ENCODE measurements at places on chromosomes 12 and 14.
A peak's percentile ranks its signal among the peaks of the same experiment; 100 is the strongest.

GRCh38 chr12:112527082-112527481 is 108.3 kb downstream of the PTPN11 start:
- DNase-seq, result no peak

- no peak for DNase-seq
Observed at GRCh38 chr14:91835920-91836843, 31.2 kb downstream of the TC2N start.

DNA sequence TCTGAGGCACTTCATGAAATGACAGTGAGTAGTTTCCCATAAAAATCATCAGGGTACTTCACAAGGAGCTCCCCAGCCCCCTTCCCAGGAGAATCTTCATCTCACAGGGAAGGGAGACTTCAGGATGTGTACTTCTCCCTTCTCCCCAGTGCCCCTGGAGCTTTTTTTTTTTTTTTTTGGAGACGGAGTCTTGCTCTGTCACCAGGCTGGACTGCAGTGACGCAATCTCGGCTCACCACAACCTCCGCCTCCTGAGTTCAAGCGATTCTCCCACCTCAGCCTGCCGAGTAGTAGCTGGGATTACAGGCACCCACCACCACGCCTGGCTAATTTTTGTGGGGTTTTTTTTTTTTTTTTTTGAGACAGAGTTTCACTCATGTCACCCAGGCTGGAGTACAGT is 10.4 kb downstream of the ITPK1 start:
- peak; percentile 39 for DNase-seq

GRCh38 chr14:105340821-105341733 is 26.5 kb downstream of the PACS2 start:
- DNase-seq, result no peak

DNA sequence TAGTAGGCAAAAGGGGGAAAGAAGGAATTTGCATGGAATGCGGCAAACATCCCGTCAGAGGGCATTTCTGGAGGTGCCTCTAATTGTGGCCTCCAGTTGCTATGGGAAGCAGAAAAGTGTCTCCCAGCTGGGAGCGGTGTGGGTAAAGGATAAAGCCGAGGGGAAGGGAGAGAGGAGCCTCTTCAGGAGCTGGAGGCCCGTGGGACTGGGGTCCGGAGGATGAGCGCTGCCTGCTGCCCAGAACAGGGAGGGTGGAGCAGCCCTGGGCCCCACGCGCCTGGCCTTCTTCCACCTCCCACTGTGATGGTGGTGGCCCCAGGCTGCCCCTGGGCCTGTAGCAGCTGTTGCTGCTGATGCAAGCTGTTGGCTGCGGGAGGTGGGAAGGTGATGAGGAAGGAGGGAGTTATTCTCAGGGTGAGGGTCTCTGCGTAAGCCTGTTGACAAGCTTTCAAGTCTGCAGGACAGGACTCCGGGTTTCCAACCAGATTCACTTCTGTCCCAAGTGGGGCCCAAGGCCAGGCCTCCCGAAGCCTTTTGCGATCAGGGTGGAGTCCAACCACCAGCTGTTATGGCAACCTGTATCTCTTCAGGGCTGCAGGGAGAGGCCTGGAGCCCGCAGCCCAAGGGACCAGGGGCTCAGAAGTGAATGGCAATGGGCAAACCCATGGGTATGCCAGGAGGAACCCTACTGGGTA is 19.1 kb upstream of the PGF start:
- DNase-seq, result no peak

DNA sequence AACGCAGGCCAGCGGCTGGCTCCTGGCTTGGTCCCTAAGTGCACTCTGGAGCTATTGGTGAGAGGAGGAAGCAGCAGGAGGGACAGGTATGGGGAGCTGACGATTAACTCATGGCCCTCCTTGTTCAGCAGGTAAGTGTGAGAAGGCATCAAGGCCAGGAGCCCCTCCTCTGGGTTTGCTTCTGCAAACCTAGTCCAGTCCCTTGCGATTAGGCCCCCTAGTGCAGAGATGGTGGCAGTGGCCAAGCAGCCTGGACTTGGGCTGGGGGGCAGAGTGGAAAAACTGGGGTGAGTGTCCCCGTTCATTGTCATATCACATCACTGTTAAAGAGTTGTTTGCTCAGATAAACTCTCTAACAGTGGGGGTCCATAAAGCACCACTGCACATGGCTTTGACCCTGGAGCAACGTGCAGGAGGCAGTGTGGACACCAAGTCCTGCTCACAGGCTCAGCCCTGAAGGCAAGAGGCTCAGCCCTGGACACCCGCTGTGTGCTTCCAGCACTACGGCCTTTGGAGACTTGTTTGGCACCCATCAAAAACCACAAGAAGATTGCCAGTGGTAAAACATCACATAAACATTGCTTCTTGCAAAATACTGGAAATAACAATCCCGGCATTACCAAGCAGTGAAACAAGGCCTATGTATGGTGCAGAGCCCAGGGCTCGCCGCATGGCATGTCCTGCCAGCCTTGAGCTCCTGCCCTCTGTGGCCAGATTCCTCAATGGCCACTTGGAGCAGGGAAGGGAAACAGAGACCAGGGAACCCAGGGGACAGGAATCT is 184.3 kb upstream of the RTL1 start:
- peak; percentile 57 for DNase-seq

DNA sequence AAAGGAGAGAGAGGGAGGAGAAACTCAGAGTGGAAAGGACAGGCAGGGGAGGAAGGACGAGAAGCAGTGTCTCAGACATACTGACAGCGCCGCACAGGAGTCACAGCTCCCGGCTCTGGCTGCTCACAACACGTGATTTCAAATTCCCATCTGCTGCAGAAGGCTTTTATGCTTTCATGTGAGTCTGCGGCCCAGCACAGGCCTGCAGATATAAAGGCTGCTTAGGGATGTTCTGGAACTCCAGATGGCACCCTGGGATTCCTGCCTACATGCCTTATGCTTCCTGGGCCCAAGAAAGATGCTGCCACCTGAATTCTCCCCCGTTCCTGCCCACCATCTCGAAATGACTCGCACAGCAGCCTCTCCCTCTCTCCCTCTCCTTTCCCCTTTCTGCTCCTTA is 89.6 kb downstream of the NUAK1 start:
- no peak for DNase-seq

DNA sequence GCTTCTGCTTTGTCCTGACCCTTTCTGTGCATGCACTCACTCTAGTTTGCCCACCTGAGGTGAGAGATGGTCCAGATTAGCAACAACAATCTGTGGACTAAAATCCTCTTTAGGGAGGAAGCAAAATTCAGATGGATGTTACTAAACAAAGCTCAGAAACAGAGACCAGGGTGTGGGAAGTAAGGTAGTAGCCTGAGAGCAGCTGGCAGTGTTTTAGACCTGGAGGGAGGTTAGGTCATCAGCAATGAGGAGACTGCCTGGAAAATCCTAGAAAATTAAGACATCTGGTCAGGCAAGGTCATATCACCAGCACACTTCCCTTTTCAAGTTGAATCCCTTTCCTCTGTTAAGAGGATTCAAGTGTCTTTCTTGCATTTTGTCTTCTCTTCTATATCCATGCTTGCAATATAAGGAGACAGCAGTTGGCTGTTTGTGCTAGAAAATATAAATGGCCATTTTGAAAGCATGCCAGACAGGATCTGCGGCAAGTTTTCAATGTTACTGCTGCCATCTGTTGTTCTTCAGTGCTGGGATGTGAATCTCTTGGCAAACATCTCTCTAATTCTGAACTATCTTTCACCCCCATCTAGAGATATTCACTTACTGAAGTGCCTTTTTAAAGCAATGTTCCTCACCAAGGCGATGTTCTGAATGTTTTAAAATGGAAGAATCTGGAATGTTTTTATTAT is 266.4 kb downstream of the NAV3 start:
- DNase-seq, result no peak

- DNase-seq, result no peak
Observed at GRCh38 chr12:53184828-53185227, 4.1 kb upstream of the CSAD start.

DNA sequence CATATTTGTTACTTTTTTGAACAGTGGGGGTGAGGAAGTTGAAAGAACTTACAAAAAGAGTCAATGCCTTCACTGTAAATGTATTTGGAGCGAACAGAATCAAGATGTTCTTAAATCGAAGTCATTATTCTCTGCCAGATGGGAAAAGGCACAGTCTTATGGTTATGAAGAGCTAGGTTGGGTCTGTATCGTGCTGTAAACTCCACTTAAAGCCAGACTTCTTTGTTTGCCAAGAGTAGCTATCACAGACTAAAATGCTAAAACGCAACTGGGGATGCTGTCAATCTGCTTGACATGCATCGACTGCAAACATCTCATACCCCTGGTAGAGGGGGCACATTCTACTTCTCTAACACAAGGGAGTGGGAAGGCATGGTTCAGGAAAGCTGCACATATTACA is 160.4 kb downstream of the DACT1 start:
- DNase-seq, result no peak

- DNase-seq, result no peak
Observed at GRCh38 chr12:20144341-20144740, 224.0 kb upstream of the PDE3A start.

DNA sequence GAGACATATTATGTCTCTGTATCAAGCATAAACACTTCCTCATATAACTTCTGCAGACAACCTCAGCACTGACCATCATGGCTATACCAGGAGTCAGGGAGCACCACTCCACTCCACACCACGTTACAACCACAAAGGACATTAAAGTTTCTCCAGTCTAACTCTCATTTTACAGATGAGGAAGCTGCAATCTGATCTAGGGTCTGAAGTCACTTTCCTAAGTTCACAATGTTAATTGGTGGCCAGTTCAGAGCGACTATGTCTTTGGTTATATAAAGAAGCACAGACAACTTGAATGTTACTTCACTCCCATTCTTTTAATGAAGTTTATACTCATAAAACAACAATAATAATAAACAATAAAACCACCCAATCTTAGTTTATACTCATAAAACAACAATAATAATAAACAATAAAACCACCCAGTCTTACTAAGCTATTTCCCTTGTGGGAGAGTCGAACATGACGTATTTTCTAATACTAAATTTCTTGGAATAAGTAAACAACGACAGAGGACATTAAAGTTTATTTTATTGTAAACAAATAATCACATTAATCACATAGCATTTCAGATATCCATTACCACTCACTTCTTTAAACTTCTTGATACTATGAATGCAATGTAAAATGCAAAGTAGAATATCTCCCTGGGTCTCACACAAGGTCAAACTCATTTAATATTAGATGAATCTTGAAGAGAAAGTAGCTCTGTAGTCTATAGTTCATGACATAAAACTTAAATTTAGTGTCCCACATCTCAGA is 72.4 kb upstream of the SSTR1 start:
- DNase-seq, result no peak

DNA sequence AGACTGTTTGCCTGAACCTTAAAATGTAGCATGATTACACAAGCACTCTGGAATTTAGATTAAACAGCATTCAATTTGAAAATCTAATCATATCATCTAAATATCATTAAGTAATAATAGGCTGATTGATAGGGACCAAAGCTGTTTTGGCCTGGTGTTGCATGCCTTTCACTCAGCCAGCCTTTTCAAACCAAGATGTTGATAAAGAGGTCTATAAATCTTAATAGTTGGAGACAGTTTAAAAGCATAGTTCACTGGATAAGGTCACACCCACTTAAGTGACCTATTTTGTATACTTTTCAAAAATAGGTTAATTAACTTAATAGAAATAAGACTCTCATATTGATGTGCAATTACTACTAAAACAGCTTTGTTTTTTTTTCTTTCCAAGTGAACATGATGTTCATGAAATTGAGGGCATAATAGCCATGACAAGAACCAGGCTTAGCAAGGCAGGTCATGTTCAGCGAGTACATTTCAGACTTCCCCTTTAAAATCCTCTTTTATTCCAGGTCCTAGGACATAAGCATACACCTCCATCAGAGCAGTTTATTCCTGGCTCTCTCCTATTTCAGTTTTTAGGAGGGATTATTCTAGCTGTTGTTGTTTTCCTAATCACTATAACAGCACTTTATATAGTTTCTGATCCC is 349.0 kb downstream of the RAD51B start:
- DNase-seq, result no peak

DNA sequence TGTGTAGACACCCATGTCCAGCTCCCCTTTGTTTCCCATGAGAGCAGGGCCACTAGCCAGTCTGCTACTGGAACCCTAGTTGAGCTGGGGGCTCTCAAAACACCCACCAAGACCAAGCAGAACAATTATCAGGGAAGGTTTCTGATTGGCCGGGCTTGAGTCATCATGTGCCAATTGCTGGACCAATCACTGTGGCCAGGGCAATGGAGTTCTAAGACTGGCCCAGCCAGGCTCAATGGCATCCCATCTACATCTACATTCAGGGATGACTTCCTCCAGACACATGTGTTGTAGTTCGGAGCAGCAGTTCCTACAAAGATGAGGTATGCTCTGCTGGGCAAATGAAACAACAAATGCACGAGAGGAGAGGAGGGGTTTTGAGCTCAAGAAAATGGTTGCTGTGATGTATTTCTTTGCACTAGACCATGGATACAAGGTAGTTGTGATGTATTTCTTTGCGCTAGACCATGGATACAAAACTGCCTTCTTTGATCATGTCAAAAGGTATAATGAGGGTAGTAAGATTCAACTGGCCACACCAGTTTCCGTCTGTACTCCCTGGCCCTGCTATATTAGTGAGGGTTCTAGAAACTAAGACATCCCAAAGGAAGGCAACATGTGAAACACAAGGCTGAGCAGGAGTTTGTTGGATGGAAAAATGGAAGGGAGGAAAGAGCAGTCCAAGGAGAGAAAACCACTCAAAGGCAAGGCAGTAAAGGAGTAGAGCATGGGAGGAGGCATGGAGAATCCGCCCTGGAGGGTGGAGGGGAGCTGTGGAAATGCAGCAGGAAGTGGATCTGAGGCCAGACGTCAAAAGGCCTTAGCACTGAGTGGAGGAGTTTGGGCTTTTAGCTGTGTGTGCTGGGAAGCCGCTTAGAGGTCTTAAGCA is 8.9 kb upstream of the WSCD2 start:
- DNase-seq, result no peak

GRCh38 chr12:28253161-28253641 is 62.9 kb downstream of the CCDC91 start:
- peak; percentile 18 for DNase-seq

DNA sequence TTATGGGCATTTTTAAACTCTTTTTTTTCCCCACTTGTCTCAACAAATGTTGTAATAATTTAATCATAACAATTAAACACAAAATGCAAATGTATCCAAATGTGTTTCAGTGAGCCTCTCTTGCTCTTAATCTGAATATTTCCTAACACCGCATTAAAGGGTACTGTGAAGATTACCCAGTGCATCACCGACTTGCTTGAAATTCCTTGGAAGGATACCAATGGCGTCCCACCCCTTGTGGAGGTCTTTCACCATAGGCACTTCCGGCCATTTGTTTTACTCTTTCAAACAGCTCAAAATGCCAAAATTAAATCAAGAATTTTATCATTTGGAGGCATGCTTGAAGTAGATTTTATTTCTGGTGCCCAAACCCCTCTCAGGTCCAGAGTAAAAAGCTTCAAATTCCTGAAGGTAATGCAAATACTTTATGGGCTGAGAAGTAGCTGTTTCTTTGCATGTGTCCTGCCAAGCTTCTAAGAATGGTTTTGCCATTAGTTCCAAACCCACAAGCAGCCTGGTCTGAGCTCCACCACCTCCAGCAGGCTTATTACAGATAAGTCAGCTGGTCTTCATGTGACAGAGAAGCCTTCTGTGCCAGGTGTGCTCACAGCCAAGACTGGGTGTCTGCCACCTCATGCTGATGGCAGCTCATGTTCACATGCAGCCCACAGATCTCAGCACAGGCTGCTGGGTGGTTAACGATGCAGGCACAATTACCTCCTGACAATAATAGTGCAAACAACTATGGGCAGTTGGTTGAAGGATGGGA is 16.4 kb upstream of the NUDT4 start:
- peak; percentile 70 for DNase-seq

GRCh38 chr14:105333613-105334364 is 19.2 kb downstream of the PACS2 start:
- no peak for DNase-seq

Measured in AG09309 (cell line).